Gastroesophageal sphincter (tissue), 4 donors: ENCODE measurements at places on chromosomes 13 and 19.

GRCh38 chr13:105678072-105678471 lies 857.4 kb downstream of the EFNB2 start:
- H3K4me3 ChIP-seq: no peak overlapping the region
- H3K4me1 ChIP-seq: no peaks in the 10 kb centered on the region
- ATAC-seq: no peak
- H3K27ac ChIP-seq: no peak overlapping the region

DNA sequence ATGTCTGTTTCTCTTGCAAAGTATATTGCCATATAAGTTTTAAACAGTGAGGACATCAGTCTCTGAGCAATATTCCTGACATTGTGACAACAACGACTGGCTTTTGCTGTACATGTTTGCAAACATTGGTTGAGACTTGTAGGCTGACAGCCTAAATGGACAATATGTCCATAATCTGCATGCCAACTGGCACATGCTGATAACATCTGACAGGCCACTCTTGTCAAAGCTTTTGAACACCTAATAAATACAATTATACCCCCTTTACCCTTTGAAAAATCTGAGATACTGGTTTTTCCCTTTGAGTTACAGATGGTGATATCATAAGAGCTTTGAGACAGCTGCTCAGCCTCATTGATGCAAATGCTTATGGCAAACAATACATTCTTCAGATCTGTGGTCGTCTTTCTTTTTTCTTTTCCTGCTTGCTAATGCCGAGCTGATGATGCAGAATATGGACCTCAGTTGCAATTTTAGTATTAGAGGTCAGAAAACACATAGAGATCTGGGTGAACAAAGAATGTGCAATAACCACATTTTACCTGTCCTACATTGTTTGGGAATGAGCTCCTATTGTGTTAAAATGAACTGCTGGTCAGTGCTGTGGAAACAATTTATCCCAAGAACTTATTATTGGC lies 114.9 kb downstream of the RFC3 start:
- H3K4me3 ChIP-seq: no peak overlapping the region
- H3K36me3 ChIP-seq: no peaks in the 10 kb centered on the region
- no peaks in the 10 kb centered on the region for H3K27me3 ChIP-seq

- H3K4me3 ChIP-seq: no peak overlapping the region
- H3K4me1 ChIP-seq: peaks cover 88% of the 10 kb centered on the region
- no peak overlapping the region for H3K27ac ChIP-seq
- no peaks in the 10 kb centered on the region for H3K27me3 ChIP-seq
Measured at GRCh38 chr19:17090583-17090982, 15.0 kb downstream of the MYO9B start.

GRCh38 chr19:55654868-55655647 lies at the start of gene U2AF2:
Gene U2AF2 (plus strand): TSS chr19:55655035. CDS start chr19:55655105, 70 bp downstream.
- ATAC-seq: peak; percentile 54
- peaks cover 39% of the 10 kb centered on the region for H3K36me3 ChIP-seq
- no peaks in the 10 kb centered on the region for H3K27me3 ChIP-seq

GRCh38 chr13:59447846-59448620 lies 715.7 kb downstream of the DIAPH3 start:
- no peak overlapping the region for H3K27ac ChIP-seq
- no peaks in the 10 kb centered on the region for H3K36me3 ChIP-seq

- no peak overlapping the region for H3K27ac ChIP-seq
- no peak for ATAC-seq
- H3K36me3 ChIP-seq: no peaks in the 10 kb centered on the region
- H3K4me1 ChIP-seq: peaks cover 28% of the 10 kb centered on the region
- no peak overlapping the region for H3K4me3 ChIP-seq
Measured at GRCh38 chr19:15551293-15552004, 43.1 kb downstream of the CYP4F22 start.

- peak; percentile 94 for ATAC-seq
- H3K4me1 ChIP-seq: no peaks in the 10 kb centered on the region
- H3K4me3 ChIP-seq: peak overlapping the region; percentile 22
- peak overlapping the region; percentile 58 for H3K27ac ChIP-seq
- H3K27me3 ChIP-seq: peaks cover 52% of the 10 kb centered on the region
- no peaks in the 10 kb centered on the region for H3K36me3 ChIP-seq
Measured at GRCh38 chr13:20174656-20175405, 14.0 kb upstream of the GJA3 start.

GRCh38 chr13:71643448-71643860 lies 223.6 kb downstream of the DACH1 start:
- no peak overlapping the region for H3K4me3 ChIP-seq
- no peak for ATAC-seq
- H3K4me1 ChIP-seq: no peaks in the 10 kb centered on the region

DNA sequence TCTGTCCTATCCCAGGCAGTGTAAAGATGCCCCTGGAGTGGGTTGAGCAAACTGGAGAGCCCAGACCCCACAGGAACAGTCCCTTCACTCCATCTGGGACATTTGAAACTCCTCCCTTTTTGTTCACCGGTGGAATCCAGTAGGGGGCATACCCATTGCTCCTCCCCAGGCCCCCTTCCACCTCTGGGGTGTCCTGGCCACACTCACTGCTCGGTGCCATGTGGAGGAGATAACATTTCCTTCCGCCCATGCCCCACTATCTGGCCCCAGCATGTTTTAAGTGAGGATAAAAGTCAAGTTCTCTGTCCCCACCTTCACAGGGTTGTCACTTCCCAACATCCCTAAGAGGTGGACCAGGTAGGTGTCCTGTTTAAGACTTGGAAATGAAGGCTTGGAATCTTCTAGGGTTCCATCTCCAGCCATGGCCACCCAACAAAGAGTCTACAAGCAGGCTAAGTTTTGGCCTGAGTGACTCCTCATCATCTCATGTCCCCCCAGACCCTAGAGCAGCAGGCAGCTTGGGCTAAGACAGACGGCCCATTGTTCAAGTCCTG lies 9.3 kb downstream of the ZNF526 start:
- H3K27ac ChIP-seq: peak overlapping the region; percentile 14
- no peak overlapping the region for H3K4me3 ChIP-seq
- ATAC-seq: no peak
- H3K27me3 ChIP-seq: no peaks in the 10 kb centered on the region

DNA sequence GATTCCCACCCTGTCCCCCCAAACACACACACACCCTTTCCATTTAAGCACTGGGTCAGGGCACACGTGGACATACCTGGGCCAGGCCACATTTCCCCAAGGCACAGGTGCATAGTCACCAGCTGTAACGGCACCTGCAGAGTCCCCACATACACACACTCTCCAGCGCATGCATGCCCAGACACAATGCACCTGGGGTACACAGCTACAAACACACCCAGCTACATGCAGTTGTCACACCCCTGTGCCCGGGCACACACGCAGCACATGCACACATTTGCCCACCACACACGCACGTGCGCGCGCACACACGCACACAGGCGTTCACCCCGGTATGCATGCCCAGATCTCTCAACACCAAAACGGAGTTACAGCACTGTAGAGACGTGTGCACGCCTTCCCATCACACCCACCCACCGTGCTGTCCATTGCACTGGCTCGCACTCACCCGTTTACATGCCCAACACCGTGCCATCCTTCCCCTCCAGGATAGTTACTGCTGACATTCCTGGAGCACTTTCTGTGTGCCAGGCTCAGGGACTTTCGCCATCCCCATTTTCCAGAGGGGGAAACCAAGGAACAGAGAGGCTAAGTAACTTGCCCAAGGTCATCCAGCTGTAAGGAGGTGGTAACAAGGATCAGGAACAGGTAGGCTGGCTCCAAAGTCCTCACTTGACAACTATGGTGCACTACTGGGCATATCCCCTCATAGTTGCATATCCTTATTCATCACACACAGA lies 749 bp upstream of the SHANK1 start:
- H3K4me3 ChIP-seq: no peak overlapping the region
- H3K27me3 ChIP-seq: peaks cover 99% of the 10 kb centered on the region
- H3K4me1 ChIP-seq: peaks cover 21% of the 10 kb centered on the region
- H3K27ac ChIP-seq: no peak overlapping the region
- ATAC-seq: no peak
- H3K36me3 ChIP-seq: no peaks in the 10 kb centered on the region

DNA sequence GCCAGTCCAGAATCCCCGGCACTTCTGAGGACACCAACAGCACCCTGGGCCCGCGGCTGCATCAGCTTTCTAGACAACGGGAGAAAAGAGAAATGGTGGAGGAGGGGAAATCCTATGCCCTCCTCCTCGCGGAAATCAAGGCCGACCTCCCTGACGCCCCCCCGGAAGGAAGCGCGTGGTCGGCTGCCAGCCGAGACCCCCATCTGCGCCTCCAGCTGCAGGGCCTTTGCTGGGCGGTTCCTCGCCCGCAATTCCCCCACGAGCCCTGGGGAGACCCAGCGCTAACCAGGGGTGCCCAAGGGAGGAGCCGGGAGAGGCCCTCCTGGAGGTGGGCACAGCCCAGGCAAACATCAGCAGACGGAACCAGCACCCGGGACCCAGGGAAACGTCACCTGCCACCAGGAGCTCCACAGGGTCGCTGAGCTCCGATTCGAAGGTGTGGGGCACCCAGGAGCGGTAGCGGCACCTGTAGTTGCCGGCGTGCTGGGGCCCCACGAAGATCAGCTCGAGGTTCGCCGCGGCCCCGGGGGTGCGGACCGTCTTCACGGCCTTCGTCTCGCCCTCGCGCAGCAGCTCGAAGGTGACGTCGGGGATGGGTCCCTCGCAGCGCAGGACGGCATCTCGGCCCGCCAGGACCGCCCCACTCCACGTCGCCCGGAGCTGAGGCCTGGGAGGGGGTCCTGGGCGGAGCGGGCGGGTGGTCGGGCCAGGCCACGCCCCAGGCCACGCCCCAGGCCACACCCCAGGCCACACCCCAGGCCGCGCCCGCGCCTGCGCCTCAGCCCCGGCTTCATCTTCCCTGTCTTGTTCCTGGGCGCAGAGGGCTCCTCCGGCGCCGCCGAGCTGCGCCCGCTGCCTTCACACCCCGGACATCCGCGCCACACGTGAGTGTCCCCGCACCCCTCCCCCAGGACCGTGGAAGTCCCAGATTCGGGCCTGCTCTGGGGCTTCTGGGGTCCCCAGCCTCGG lies 6.0 kb downstream of the A1BG start:
- peak overlapping the region; percentile 81 for H3K27ac ChIP-seq
- peaks cover 72% of the 10 kb centered on the region for H3K27me3 ChIP-seq
- H3K36me3 ChIP-seq: peaks cover 16% of the 10 kb centered on the region
- peak; percentile 87 for ATAC-seq
- peak overlapping the region; percentile 22 for H3K4me3 ChIP-seq

- H3K4me1 ChIP-seq: peaks cover 27% of the 10 kb centered on the region
- no peak for ATAC-seq
- no peak overlapping the region for H3K27ac ChIP-seq
- no peaks in the 10 kb centered on the region for H3K36me3 ChIP-seq
Measured at GRCh38 chr19:1081301-1082164, 13.6 kb downstream of the POLR2E start.

GRCh38 chr19:39409208-39410016 lies 2.8 kb downstream of the ZFP36 start:
- ATAC-seq: peak; percentile 20
- H3K4me1 ChIP-seq: peaks cover 21% of the 10 kb centered on the region
- H3K27me3 ChIP-seq: no peaks in the 10 kb centered on the region
- peak overlapping the region; percentile 99 for H3K27ac ChIP-seq
- peak overlapping the region; percentile 90 for H3K4me3 ChIP-seq
- H3K36me3 ChIP-seq: peaks cover 22% of the 10 kb centered on the region

GRCh38 chr13:85095418-85096272 lies 703.6 kb downstream of the SLITRK6 start:
- H3K36me3 ChIP-seq: no peaks in the 10 kb centered on the region
- ATAC-seq: no peak
- H3K27me3 ChIP-seq: no peaks in the 10 kb centered on the region
- H3K4me3 ChIP-seq: no peak overlapping the region
- no peak overlapping the region for H3K27ac ChIP-seq

- H3K27me3 ChIP-seq: peaks cover 11% of the 10 kb centered on the region
- no peaks in the 10 kb centered on the region for H3K4me1 ChIP-seq
- no peak overlapping the region for H3K27ac ChIP-seq
Measured at GRCh38 chr13:31184981-31185645, 14.7 kb upstream of the B3GLCT start.

DNA sequence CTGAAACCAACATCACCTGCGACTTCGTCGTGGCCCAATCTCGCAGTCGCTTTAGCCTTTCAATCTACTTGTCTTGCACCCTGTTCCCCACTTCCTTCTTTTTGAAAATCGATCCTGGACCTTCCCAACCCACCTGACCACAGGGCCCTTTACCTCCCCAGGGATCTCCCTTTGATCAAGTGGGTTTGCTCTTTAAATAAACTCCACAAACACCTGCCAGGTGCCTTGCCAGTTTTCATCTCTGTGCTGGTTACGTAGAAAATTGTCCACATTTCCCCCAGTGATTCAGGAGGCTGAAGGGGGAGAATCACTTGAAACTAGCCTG lies 14.5 kb upstream of the RAB20 start:
- H3K4me1 ChIP-seq: no peaks in the 10 kb centered on the region
- H3K27me3 ChIP-seq: peaks cover 61% of the 10 kb centered on the region
- H3K27ac ChIP-seq: no peak overlapping the region
- no peak overlapping the region for H3K4me3 ChIP-seq

- H3K36me3 ChIP-seq: no peaks in the 10 kb centered on the region
- ATAC-seq: no peak
- H3K4me1 ChIP-seq: no peaks in the 10 kb centered on the region
Measured at GRCh38 chr19:40733149-40733548, 16.2 kb downstream of the ITPKC start.

GRCh38 chr19:23996549-23996948 lies 81.9 kb downstream of the ZNF726 start:
- H3K4me3 ChIP-seq: no peak overlapping the region
- no peak overlapping the region for H3K27ac ChIP-seq
- no peaks in the 10 kb centered on the region for H3K27me3 ChIP-seq

- H3K4me3 ChIP-seq: no peak within 1 kb of the TSS
- H3K4me1 ChIP-seq: peaks cover 25% of the 10 kb centered on the region
- peaks cover 57% of the 10 kb centered on the region for H3K27me3 ChIP-seq
- no peaks in the 10 kb centered on the region for H3K36me3 ChIP-seq
- no peak for ATAC-seq
Measured at GRCh38 chr19:917323-918151, at the start of gene KISS1R. Gene KISS1R (plus strand): TSS chr19:917333. CDS start chr19:917503, 170 bp downstream.

GRCh38 chr13:113897161-113897560 lies 33.3 kb upstream of the GAS6 start:
- H3K27me3 ChIP-seq: no peaks in the 10 kb centered on the region
- no peaks in the 10 kb centered on the region for H3K36me3 ChIP-seq
- peak overlapping the region; percentile 15 for H3K27ac ChIP-seq
- peak; percentile 61 for ATAC-seq
- no peak overlapping the region for H3K4me3 ChIP-seq
- peaks cover 37% of the 10 kb centered on the region for H3K4me1 ChIP-seq

GRCh38 chr13:46846726-46847125 lies 49.8 kb upstream of the ESD start:
- no peaks in the 10 kb centered on the region for H3K27me3 ChIP-seq
- no peak overlapping the region for H3K27ac ChIP-seq
- H3K4me3 ChIP-seq: no peak overlapping the region
- ATAC-seq: no peak

DNA sequence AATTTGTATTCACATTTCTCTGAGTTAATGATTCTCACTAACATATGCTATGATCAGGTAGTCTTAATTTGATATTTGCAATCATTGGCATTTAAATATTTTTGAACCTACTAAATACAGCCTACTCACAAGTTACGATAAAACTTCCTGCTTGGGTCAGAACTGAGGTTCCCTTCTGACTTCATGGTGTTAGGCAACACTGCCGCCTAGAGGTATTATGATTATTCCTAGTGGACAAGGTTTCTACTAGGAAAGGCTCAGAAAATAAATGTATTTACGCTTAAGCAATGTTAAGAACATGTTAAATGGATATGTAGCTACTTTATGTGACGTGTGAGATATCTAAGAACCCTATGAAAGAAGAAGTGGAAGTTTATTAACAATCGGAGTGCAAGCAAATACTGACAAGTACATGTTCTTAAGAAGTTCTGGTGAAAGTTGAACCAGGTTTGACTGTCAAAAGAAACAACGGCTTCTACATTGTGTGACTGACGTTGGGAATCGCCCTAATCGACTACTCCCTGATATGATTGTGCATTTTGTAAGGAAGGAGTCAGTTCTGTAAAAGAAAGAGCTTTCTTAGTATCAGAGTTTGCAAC lies 1395.8 kb downstream of the SLITRK5 start:
- H3K36me3 ChIP-seq: no peaks in the 10 kb centered on the region
- ATAC-seq: no peak
- H3K4me1 ChIP-seq: no peaks in the 10 kb centered on the region
- H3K4me3 ChIP-seq: no peak overlapping the region
- H3K27me3 ChIP-seq: no peaks in the 10 kb centered on the region
